Thyroid gland (tissue), 4 donors: ENCODE measurements at places on chromosomes 7 and 10. TPM values are rescaled to one million over a fixed set of nuclear protein-coding genes. Genes with fewer than 3 reads are reported as not detected.
A peak's percentile ranks its signal among the peaks of the same experiment; 100 is the strongest.

EPO gene
- total RNA-seq: not detected

ANKRD2 gene
- total RNA-seq: not detected

GRCh38 chr10:21519941-21520436, 5.5 kb downstream of the SKIDA1 start:
- H3K4me1 ChIP-seq: no peaks in the 10 kb centered on the region
- DNase-seq: no peak
- no peaks in the 10 kb centered on the region for H3K27me3 ChIP-seq
- no peak overlapping the region for H3K4me3 ChIP-seq
- H3K27ac ChIP-seq: peak overlapping the region; percentile 83

- H3K4me1 ChIP-seq: no peaks in the 10 kb centered on the region
- no peak overlapping the region for H3K4me3 ChIP-seq
- DNase-seq: no peak
- H3K27me3 ChIP-seq: no peaks in the 10 kb centered on the region
Observed at GRCh38 chr10:27328946-27329345, 88.3 kb upstream of the ACBD5 start.

GRCh38 chr7:71770269-71770907, 638.4 kb downstream of the GALNT17 start:
- H3K4me3 ChIP-seq: no peak overlapping the region
- no peaks in the 10 kb centered on the region for H3K4me1 ChIP-seq
- H3K36me3 ChIP-seq: no peaks in the 10 kb centered on the region
- peak; percentile 32 for DNase-seq
- no peak overlapping the region for H3K27ac ChIP-seq

- H3K4me1 ChIP-seq: peaks cover 12% of the 10 kb centered on the region
- H3K27me3 ChIP-seq: no peaks in the 10 kb centered on the region
- no peaks in the 10 kb centered on the region for H3K36me3 ChIP-seq
- H3K4me3 ChIP-seq: no peak overlapping the region
Observed at GRCh38 chr7:115216652-115217051, 294.8 kb downstream of the MDFIC start.

GRCh38 chr7:41334071-41334862, 368.6 kb downstream of the INHBA start:
- H3K27me3 ChIP-seq: no peaks in the 10 kb centered on the region
- H3K36me3 ChIP-seq: no peaks in the 10 kb centered on the region
- H3K4me3 ChIP-seq: no peak overlapping the region
- no peak for DNase-seq
